ENCODE measurements at places on chromosomes 3 and 15.

DNA sequence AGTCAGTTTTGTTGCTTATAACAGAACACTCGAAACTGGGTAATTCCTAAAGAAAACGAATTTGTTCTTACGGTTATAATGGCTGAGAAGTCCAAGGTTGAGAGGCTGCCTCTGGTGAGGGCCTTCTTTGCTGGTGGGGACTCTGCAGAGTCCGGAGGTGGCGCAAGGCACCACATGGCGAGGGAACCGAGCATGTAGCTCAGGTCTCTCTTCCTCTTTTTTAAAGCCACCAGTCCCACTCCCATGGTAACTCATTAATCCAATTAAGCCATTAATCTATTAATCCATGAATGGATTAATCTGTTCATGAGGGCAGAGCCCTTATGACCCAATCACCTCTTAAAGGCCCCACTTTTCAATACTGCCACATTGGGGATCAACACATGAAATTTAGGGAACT, 50.0 kb downstream of the ROPN1B start:
- no peak for DNase-seq

GRCh38 chr15:35381328-35381727, 164.6 kb downstream of the DPH6 start:
- DNase-seq, result no peak

- DNase-seq, result no peak
These were observed 20.6 kb upstream of the KCTD6 start for GRCh38 chr3:58471025-58471887.

GRCh38 chr3:141669434-141669833, 68.7 kb upstream of the RNF7 start:
- no peak for DNase-seq

GRCh38 chr3:192467230-192468140, 259.9 kb downstream of the FGF12 start:
- DNase-seq, result no peak

- no peak for DNase-seq
These were observed 904.2 kb downstream of the ROBO1 start for GRCh38 chr3:78863306-78864203.
